ENCODE measurements at places on chromosomes 7 and 10. TPM values are rescaled to one million over a fixed set of nuclear protein-coding genes. Genes with fewer than 3 reads are reported as not detected.

CNNM1 gene
- total RNA-seq, result 1.1 TPM

PKD2L1 gene
- 0.16 TPM for total RNA-seq

GRM3 gene
- not detected for total RNA-seq

NODAL gene
- not detected for total RNA-seq

DNA sequence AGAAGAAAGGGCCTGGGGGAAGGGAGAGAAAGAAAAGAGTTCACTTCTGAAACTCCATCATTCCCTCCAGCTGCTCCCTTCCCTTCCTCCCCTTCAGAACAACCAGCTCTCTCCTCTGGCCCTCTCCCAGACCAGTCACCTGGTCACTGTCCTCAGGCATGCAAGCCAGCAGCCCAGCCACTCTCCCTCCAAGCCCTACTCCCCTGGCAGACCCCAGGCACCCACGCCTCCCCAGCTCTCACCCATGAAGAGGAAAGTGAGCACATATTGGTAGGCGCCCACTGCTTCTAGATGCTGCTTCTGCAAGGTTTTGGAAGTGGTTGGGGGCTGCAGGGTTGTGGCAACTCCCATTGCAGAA is 353 bp downstream of the MOGAT3 start:
- no peak for DNase-seq

GRCh38 chr10:43958964-43959363 is 310.3 kb upstream of the ZNF32 start:
- peak; percentile 35 for DNase-seq
